RKO (cell line): ENCODE measurements at places on chromosomes 7 and 10.

- DNase-seq, result no peak
Observed at GRCh38 chr7:28979776-28980175, 21.6 kb upstream of the TRIL start.

- peak; percentile 19 for DNase-seq
Observed at GRCh38 chr7:124718032-124718766, 47.4 kb downstream of the GPR37 start.

DNA sequence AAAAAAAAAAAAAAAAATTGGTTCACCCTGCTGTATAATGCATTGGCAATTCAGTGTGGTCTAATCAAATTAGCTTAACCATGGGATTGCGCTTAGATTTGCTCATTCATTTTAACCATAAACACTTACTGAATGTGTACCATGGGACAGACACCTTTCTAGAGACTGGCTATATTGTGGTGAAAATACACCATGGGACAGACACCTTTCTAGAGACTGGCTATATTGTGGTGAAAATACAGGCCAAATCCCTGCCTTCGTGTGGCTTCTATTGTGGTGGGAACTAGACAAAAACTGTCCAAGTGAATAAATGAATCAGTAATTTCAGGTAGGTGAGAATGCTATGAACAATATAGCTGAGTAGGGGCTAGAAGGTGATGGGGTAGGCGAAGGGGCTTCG is 10.2 kb upstream of the REPIN1 start:
- no peak for DNase-seq

DNA sequence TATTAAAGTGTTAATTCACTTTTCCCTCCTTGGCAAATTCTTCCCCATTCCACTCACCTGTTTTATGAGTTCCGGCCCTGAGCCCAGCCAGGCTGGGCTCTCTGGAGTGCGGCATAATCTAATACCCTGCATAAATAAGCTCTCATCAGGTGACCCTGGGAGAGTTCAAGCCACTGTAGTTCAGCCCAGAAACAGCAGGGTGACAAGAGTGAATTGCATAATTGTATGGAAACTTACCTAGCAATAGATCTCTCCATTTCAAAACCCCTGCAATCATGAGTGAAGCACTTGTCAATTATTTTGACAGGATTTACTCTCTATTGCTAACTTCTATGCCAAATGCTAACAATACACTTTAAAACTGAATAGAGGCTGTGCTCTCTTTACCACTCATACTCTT is 94.7 kb downstream of the OSBPL3 start:
- no peak for DNase-seq

DNA sequence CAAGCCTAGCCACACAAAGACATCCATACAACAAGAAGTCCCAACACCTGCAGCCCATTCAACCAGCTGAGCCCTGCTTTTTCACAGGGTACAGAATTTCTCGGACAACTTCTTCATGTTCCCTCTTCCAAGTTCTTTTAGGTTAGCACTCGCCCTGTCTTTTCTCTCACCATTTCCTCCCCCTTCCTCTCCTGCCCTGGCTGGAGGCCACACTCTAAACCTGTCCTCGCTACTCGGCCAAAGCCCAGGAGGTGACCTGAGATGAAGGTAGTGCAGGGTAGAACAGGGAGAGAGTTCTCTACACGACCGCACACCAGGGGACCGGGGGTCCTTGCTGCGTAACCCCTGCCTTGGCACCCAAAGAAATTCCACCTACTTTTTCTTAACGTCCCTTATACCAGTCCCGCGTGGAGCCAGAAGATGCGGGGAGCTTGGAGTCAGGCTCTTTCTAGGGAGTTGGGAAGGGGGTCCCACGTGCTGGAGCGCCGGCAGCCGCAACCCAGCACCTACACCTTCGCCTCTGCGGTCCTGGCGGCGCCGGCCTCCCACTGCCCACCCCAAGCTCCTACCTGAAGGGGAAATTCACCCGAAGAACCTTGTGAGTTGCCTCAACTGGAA is 16.0 kb upstream of the DLX6 start:
- no peak for DNase-seq

DNA sequence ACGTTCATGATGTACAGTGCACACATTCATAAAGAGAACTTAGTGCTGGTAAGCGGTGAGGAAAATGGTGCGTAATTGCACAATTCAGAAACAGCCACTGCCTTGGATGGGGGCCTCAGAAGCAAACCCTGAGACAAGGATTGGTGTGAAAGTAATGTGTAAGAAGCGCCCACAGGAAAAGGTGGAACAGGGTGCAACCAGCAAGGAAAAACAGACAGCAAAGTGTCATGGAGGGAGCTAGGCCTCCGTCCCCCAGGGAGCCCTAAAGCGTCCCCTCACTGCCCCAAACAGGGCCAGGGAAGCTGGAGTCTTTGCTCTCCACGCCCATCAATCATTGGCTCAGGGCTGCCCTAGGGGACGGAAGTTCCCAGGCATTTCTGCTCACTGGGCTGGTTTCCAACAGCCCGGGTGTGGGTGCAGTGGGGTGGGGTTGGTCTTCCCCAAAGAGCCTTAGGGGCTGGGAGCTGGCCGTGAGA is 9.6 kb upstream of the C10orf105 start:
- no peak for DNase-seq

DNA sequence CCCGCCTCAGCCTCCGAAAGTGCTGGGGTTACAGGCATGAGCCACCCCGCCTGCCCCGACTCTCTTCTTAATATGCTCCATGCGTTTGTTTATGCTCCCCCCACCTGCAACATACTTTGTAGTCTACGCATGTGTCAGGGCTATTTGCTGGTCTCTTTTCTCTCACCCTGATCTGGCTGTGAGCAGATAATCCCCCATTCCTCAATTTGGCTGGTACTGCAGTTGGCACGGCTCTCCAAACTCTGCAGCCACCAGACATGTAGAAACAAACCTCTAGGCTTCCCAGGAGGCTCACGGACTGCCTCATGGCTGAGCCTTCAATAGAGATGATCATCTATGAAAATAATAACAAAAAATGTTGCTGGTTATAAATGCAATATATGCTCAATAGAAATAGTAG is 540.3 kb upstream of the GALNT17 start:
- DNase-seq, result no peak

DNA sequence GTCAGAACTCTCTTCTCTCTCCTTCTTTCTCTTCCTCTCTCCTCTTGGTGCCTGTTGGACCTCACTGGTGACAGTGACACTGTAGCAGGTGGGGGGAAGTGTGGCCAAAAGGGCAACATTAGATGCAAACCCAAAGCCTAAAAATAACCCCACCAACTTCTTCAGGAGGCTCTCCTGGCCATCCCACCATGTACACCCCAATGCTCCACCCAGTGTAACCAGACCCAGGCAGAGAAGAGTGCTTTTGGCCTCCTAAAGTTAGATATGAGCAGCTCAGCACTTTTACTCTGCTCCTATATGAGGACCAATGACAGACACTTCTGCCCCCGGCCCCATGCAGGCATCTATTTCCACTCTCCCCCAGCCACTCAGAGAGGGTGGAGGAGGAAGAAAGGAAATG is 5.5 kb downstream of the MYOZ1 start:
- no peak for DNase-seq

DNA sequence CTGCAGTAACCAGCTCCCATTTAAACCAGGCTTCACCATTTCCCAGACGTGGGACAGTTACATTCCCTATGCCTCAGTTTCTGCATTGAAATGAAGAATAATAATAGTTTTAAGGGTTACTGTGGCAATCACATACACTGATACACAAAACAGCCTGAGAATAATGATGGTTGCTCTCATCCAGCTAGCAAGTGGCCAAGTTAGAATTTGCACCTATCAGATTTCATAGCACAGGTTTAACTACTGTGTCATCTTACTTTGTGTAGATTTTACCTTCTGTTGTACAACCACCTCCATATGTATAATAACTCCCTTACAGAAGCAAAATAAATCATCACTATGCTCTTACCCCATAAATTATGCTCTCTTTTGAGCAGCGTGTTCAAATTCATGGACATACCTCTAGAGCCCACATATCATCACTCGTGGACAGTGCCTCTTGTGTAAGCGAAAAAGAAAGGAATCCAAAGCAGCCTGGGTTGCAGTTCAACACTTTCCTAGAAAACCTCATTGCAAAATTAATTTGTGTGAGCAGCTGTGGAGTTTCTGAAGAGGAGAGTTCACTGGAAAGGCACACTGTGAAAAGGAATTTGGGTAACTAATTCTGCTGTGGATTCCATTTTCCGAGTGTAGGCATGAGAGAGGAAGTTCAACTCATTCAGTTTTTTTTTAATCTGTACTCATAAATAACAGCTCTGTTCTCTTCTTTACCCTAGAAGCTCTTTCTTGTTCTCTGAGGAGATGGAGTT is 492.5 kb downstream of the ARL4A start:
- no peak for DNase-seq

DNA sequence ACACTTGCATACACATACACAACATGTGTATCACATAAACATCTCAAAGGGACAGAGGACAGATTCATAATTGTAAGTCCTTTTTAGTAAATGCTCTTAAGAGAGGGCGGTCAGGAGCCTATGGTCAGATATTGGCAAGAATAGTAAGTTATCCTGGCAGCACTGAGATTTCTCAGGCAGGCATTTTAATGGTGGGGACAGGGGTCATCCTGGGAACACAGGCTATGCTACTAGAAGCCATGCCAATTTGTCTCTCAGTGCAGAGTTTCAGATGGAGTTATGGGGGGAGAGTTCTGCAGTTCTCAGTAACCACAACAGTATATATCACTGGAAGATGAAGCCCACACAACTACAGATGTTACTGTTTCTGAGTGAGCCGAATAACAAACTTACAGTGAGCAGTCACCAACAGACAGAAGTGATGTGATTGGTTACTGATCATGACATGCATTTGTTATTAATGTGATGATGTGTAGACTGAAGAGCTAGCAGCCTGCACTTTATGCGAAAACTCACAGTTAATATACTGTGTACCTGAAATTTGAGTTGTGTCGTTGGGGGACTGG is 16.4 kb downstream of the ZNF487 start:
- DNase-seq, result no peak

GRCh38 chr7:19293431-19293830 is 148.2 kb upstream of the FERD3L start:
- DNase-seq, result no peak

DNA sequence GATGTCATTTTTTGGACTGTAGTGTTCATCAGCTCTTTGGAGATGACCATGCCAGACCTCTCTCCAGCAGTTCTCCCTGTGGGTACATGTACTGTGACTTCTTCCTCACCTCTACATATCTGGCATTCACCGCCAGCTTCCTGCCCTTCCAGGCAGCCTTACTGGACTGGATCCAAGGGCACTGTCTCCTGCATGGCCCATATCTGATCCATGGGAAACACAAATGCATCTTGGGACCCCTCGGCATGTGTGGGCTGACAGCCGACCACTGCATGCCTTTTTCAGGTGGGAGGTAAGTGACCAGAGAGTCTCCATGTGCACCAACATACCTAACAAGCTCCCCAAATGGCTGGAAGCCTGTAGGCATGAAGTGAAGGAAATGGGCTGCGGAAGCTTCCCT is 3.9 kb upstream of the BLVRA start:
- DNase-seq, result no peak

GRCh38 chr10:49735161-49735560 is 27.0 kb downstream of the OGDHL start:
- DNase-seq, result no peak

- DNase-seq, result no peak
Observed at GRCh38 chr10:89669985-89670384, 24.9 kb upstream of the PANK1 start.

- DNase-seq, result no peak
Observed at GRCh38 chr7:2508327-2509215, 11.0 kb upstream of the LFNG start.

- DNase-seq, result no peak
Observed at GRCh38 chr10:8325024-8325980, 270.8 kb downstream of the GATA3 start.

DNA sequence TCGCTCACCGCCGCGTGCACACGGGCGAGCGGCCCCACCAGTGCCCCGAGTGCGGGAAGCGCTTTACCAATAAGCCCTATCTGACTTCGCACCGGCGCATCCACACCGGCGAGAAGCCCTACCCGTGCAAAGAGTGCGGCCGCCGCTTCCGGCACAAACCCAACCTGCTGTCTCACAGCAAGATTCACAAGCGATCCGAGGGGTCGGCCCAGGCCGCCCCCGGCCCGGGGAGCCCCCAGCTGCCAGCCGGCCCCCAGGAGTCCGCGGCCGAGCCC is 3.3 kb downstream of the REPIN1 start:
- no peak for DNase-seq

DNA sequence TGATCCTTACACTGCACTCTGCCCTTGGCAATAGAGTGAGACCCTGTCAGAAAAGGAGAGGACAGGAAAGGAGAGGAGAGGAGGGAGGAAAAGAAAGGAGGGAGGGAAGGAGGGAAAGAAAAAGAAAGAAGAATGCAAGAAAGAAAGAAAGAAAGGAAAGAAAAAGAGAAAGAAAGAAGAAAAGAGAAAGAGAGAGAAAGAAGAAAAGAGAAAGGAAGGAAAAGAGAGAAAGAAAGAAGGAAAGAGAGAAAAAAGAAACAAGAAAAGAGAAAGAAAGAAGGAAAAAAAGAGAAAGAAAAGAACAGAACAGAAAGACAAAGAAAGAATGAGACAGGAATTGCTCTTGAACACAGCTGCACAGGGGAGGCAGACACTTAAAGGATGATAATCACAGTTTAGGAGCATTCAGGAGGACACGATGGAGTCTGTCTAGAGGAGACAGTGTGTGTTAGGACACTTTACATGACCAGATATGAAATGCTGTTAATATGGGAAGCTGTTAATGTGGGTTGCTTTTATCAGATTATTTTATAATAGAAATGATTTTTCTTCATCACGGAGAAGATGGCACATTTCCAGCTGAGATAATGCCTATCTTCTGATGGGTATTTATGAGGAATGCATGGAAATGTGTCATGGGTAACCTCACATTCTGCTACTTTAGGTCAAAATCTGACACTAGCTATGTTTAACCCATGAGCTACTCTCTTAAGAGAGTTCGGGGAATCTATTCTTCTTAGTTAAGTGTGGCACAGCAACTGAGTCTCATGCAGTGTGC is 160.5 kb downstream of the BAMBI start:
- no peak for DNase-seq

DNA sequence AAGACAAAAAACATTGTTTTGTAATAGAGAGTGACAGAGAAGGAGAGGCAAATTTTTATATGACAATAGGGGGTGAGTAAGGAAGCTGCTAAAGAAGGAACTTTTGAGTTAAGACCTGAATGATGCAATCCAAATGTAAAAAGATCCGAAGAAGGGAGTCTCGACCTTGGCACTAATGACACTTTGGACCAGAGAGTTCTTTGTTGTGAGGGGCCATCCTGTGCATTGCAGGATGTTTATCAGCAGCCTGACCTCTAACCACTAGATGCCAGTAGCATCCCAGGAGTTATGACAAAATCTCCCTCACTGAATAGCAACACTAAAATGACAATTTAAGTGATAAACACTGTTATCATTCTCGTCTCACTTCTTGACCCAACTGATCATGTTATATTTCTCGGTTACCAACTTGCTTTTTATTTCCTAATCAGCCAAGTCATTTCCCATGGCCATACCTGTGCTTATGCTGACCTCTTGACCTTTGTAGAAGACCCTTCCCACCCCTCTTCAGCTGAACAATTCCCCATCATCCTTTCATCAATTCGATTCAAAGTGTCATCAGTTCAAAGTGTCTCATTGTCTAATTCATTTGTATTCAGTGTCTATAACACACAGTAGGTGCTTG is 30.0 kb downstream of the DGKI start:
- peak; percentile 51 for DNase-seq
